Tibial artery (tissue), 4 donors: ENCODE measurements at places on chromosomes 3 and 15.

GRCh38 chr3:177589911-177590381 is 392.7 kb upstream of the TBL1XR1 start:
- DNase-seq = no peak

DNA sequence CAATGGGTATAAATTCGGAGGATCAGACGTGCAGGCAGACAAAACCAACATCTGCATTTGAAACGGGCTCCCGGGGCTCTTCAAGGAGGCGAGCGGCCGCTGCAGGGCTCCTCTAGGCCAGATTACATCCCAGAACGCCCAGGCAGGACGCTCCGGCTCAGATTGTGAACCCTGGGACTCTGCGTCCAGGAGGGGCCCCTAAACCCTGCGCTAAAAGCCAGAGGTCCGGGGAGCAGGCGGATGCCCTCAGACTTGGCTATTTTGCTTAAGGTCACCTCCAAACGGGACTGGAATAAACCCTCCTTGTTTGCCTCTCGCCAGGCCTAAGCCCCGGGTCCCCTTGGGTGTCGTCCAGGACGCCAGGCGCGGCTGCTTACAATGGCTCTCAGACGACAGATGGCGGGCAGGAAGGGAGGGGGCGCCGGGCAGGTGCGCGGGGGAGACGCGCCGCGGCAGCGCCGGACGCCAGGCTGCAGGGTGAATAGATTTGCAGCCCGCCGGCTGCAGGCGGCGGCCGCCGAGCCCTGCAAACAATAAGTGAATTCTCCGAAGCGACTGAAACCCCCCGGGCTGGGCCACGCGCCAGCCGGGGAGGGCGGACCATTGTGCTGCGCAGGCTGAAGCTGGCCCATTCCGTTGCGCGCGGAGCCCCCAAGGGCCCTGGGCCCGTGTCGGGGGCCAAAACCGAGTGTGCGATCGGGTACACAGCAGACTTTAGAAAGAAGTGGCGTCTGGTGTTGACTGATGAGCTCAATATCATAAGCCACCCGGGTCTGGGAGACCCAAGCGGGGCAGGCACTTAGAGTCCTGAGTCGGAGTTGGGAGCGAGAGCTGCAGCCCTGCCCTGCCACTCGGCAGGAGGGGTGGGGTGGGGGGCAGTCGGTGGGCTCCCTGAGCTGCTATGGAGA is 32.3 kb upstream of the AMOTL2 start:
- DNase-seq = no peak

- DNase-seq = no peak
These were observed 97.7 kb downstream of the DPH6 start for GRCh38 chr15:35448294-35448693.

GRCh38 chr3:124846189-124846588 is 41.0 kb downstream of the ITGB5 start:
- DNase-seq = peak; percentile 65

DNA sequence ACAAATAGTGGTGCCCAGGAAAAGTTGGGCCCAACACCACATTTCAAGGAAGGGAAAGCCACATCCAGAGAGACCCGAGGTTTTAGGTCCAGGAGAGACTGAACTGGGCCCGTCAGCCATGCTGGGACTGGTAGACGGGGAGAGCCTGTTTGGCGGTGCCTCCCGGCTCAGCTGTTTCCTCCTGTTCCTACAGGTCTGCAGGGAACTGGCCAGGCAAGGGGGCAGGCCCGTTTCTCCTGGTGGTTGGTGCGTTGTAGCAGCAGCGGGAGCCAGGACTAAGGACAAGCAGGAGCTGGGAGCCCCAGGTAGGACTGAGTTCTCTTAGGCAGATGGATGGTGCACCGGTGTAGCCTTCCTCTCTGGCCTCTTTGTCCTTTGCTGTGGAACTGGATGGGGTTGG is 3.9 kb downstream of the PRKCD start:
- no peak for DNase-seq

- DNase-seq = no peak
These were observed 482.4 kb downstream of the ROBO1 start for GRCh38 chr3:79285380-79285779.

- DNase-seq = no peak
These were observed 158.6 kb downstream of the ADAM10 start for GRCh38 chr15:58590926-58591325.

- no peak for DNase-seq
These were observed 148.9 kb upstream of the GBE1 start for GRCh38 chr3:81910244-81910852.

DNA sequence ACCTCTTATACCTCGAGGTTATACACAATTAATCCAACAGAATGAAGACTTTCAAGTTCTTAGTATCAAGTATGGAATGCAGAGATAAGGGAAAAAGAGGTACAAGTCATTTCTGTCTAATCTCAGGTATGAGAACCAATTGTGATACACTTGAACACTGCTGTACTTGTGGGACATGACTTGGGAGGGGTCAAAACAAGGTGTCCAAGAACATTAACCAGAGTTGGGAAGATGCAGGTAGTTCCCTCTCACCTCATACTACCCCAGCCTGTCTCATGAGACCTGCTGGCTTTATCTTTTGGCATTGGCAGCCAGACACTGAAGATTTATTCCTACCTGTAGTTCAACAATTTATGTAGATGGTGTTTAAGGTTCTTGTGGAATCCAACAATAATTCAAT is 209.7 kb downstream of the NR1D2 start:
- no peak for DNase-seq

GRCh38 chr3:5026046-5026362 is 46.8 kb downstream of the BHLHE40 start:
- DNase-seq = no peak

- DNase-seq = no peak
These were observed 42.6 kb upstream of the ATP2C1 start for GRCh38 chr3:130851277-130851676.

DNA sequence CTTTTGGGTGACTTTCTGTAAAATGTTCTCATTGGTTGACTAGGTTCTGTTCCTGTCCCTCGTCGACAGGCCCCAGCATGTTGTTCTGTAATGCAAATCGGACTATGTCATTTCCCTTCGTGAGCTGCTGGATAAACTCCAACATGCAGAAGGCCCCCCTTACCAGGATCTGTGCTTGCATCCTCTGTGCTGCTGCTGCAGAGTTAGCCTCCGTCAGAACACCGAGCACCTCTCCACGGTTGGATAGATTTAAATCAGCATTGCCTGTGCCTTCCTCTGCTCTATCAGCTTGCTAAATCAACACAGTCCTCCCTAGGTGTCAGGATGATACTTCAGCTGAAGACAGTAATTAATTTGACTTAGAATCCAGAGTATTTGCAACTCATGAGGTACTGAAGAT is 12.7 kb upstream of the MINDY4B start:
- DNase-seq = no peak

DNA sequence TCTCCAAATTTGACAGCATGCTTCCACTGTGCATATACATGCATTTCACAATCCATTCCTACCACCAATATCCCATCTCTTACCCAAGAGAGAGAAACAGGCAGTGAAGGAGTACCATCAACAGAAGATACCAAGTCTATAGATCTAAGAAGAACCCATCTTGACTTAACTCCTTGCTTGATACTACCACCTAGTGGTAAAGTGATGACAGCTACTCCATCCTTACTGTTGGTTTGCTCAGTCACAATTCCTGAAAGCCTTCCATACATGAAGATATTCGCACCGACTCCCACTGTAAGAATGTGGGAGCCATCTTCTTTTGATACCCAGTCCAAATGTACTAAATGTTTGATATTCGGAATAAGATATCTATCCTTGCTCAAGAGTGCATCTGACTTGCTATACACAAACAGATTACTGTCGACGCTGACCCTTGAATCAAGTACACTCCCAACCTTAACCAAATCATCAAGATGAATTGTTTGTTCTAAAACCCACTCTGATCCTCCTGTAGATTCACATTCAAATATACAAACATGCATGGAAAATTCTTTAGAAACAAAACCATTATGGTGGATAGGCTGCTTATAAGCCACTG is 123.1 kb downstream of the DMXL2 start:
- no peak for DNase-seq

- DNase-seq = no peak
These were observed 25.6 kb downstream of the TEX9 start for GRCh38 chr15:56390739-56391267.

- no peak for DNase-seq
These were observed 15.0 kb upstream of the FAM174B start for GRCh38 chr15:92670621-92671020.

DNA sequence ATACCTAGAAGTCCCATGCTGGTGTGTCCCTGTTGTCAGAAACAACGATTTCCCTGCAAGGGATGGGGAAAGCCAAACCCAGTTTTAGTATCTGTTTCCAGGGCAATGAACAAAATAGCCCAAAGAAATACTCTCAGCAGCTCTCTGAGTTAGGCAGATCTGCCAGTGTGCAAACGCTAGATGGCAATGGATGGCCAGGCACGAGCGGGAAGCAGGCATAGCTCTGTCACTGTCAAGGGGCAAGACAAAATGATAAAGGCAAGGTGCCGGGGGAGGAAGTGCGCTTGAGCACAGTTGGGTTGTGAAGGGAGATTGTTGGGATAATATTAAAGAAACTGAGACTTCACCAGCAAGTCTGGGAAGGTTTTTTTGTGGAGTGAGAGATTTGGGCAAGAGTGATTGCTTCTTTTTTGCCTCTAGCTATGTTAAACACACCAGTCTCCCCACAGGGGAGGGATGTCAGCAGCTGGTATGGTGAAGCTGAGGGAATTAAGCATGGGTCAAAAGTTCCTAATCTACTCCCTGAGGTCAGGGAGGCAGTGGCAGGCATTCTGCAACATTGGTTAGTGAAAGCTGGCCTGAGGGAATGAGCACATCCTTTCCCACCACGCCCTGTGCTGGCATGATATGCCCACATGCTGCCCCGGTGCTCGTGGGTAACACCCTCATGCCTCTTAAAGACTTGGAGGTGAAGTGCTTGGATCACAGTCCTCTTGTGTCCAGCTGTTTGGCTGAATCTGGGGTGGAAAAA is 117.5 kb downstream of the PDCD6IP start:
- no peak for DNase-seq

DNA sequence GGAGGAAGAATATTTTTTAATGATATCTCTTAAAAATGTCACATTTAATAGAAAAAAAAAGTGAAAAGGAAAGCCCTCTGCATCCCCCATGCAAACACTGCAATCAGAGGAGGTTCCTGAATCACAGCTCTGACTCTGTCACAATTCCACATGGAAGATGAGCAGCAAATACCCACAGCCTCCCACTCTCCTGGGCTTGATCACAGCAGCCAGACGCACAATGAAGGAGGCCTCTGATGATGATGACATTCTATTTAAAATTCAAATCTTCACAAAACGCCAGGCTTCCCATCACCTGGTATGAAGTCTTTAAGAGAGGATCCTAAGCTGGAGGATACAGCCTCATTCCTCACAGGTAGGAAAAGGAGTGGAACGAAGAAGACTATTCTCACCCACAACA is 9.1 kb upstream of the DIS3L start:
- DNase-seq = no peak

- DNase-seq = no peak
These were observed 113.2 kb downstream of the PTPRG start for GRCh38 chr3:61674596-61674995.

- no peak for DNase-seq
These were observed 13.9 kb downstream of the NR1I2 start for GRCh38 chr3:119795849-119796248.

DNA sequence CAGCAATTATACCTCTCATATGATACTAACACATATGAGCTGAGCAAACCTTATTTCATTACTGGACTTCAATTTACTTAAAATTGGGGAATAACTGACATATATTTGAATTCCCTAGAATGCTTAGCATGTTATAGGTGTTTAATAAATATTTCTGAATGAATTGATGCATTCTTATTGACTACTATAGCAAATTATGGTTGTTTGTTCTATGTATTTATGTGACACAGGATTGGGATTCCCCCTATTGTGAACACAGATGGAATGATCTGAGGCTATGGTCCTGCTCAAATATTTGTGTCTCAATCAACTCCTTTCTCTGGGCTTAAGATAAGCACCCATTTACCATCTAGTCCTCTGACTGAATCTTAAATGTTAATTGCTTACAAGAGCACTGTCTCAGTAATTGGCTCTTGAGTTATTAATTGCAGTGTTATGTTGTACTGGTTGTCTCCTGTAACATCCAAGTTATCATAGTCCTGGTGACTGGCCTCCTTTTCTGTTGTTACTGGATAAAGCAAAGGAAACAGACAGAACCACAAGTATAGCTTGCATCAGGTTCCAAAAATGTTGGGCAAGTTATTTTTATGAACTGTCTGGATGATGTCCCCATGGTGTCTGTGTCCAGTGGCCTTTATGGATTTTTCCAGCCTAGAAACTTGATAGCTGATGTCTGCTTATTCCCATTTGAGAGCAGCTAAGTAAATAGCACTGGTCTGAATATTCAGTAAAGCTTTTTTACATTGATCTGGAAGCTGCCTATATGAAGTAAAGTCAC is 2.3 kb upstream of the UACA start:
- DNase-seq = no peak

DNA sequence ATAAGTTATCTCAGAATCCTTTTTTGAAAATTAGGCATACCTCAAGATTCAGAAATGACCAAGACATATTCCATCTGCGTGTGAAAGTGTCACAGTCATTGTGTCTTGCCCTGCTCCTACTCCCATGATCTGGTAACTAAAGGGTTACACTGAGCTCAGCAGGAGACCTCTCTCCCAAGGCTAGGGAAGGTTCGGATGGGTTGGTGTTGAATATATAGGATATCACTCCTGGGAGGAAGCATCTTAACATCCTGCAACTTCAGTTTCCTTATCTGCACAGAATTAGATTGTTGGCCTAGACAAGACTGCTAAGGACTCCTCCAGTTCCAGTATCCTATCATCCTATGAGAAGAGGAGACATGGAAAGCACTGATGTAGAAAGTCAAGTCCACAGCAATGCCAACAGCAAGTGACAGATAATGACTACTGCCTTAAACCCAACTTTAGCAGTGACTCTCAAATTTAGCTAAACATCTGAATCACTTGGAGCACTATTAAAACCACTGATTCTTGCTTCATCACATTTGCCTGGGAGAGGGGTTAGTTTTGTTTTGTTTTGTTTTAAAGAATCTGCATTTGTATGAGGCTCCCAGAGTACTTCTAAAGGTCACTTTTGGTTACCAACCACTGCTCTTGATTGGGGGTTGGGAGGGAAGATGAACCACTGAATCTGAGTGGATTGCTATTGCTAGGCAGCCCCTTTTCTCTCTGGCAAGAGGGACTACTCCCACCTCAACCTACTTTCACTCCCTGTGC is 9.7 kb downstream of the ADAMTS9 start:
- DNase-seq = no peak
